ENCODE measurements at places on chromosomes 3 and 15.

DNA sequence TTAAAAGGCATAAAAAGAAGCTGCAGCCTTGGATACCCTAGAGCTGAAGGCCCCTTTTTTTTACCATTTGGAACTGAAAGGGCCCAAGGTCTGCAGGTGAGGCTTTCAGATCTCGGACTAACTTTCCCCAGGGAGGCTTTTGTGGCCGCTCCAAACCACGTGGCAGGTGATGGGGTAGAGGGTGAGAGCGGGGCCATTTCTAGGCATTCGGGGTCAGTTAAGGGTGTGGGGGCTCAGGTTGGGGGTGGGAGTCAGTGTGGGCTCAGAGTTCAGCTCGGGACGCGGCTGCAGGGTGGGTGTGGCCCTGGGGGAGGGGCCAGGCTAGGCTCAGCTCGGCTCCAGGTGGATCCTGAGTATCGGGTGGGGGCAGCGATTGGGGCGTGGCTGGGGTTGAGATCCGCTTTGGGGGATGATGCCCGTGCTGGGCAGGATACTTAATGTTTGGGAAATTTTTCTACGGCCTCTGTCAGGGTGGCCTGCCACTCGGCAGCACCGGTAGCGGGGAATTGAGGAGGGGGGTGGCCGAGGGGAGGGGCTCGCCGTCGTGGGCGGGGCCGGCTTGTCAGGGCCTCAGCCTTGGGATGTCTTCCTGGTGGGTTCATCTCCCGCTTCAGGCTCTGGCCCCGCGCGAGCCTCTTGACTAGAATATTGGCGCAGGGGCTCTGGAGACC is 2.5 kb downstream of the KLF13 start:
- DNase-seq: no peak

- no peak for DNase-seq
Observed at GRCh38 chr3:128491691-128491940, 1.4 kb downstream of the GATA2 start.

DNA sequence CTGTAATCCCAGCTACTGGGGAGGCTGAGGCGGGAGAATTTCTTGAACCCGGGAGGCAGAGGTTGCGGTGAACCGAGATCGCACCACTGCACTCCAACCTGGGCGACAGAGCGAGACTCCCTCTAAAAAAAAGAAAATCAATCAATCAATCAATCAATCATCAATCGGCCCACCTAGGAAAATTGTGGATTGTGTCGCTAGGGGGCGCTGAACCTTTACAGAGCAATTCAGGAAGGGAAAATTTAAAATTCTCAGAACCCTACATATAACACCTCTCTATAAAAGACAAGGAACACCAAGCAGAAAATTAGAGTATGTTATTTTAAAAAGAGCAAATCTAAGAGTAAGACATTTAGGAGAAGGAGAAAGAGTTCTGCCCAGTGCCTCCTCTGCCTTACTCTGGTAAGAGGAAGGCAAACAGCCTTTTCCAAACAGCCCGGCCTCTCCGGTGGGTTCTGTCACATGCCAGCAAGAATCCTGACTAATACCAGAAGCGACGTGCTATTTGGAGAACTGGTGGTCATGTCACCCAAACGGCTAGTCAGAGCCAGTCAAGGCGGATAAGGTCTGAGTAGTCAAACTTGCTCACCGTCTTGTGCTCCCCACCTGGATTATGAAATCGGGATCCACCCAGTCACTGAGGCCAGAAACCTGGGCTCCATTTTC is 22.3 kb upstream of the SMCO1 start:
- peak; percentile 34 for DNase-seq

DNA sequence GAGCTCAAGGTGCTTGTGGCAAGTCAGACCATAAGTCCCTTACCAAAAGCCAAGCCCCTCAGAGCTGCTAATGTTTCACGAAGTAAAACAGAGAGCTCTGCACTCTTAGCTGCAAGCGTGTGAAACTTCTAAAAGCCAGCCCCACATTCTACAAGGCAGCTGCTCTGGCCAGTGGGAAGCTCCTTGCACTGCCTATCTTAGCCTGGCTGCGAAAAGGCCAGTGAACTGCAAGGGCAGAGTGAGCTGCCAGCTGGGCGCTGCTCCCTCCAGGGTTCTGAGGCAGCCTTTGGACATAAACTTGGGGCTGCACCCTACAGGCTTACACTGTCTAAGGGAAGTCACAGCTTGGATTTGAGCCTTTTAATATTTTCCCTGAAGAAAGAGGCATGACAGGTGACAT is 2.2 kb upstream of the MUSTN1 start:
- no peak for DNase-seq

DNA sequence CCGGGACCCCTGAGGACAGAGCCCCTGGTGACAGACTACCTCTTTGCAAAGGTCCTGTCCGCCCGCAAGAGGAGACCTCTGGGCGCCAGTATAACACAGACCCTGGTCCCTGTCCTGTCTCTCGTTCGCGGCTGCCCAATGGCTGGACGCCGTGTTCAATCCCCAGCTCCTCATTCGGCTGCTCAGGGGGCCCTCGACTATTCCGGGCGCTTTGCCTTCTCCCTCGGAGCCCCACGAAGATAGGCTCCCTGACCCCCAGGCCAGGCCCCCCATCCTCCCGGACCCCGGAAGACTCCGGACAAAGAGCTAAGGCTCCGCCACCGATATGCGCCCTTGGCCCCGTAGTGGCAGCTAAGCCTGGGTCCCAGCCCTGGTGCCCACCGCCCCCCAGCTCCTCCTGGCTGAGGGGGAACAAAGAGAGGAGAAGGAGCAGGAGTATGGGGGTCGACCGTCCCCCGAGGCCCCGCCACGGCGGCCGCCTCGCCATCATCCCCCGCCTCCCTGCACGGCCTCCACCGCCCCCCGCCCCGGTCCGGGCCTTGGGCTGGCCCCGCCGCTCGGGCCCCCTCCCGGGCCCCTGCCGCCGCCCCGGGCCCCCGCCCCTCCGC is 437 bp downstream of the CELSR3 start:
- no peak for DNase-seq

- no peak for DNase-seq
Observed at GRCh38 chr3:190807719-190808375, 54.6 kb downstream of the GMNC start.

DNA sequence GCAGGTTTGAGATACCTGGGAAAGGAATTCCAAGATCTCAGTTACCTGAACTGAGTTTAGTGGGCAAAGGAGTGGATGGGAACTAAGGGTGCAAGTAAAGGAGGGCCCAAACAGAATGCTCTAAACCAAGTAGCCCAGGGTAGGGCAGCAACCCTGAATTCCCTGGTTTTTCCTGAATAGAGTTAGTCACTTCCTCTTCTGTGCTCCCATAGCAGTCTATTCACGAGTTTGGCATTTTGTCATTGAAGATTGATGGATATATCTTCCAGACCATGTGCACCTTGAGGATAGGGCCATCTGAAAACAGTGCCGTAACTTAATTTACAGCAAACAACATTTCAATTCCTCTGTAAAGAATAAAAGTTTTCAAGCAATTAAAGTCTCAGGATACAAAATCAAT is 18.5 kb upstream of the PTX3 start:
- no peak for DNase-seq

- no peak for DNase-seq
Observed at GRCh38 chr3:160564258-160564911, 986 bp downstream of the KPNA4 start.

All from activated effector memory CD4-positive, alpha-beta T cell treated with Interleukin-2 at 50 U/mL for 16 hours (primary cell).